ENCODE measurements at places on chromosomes 1 and 21.

- DNase-seq, result no peak
Measured at GRCh38 chr1:167149793-167150491, 56.1 kb downstream of the STYXL2 start.

DNA sequence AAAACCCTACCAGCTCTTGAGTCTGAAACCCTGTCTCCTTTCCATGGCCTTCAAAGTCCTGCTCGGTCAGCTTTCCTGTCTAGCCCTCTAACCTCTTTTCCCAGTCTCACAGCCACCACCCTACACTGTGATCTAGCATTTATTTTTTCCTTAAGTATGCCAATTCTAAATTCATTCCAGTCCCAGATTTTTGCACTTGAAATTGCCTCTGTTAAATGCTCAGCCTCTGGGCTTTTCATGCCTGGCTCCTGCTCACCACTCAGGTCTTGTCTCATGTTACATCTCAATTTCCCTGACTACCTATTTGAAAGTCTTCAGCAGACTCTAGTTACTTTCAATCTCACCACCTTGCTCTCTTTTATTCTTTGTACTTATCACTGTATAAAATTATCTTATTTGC, 176.2 kb downstream of the ADGRL4 start:
- no peak for DNase-seq

DNA sequence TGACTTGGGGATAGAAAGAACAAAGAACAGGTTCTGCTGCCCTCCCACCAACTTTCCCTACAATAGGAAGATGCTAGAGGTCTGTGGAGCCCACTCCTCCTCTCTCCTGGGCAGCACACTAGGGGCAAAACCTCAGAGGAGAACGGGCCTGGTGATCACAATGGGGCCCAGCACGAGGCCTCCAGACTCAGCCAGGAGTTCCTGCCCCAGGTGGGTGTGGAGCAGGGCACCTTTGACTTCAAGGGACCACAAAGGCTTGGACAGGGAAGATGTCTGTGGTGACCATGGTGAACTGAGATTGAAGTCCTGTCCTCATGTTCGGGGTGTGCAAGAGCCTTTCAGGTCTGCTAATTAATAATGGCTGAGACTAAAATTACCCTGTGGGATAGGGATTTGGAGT, 88.8 kb downstream of the LAMC2 start:
- DNase-seq, result no peak

DNA sequence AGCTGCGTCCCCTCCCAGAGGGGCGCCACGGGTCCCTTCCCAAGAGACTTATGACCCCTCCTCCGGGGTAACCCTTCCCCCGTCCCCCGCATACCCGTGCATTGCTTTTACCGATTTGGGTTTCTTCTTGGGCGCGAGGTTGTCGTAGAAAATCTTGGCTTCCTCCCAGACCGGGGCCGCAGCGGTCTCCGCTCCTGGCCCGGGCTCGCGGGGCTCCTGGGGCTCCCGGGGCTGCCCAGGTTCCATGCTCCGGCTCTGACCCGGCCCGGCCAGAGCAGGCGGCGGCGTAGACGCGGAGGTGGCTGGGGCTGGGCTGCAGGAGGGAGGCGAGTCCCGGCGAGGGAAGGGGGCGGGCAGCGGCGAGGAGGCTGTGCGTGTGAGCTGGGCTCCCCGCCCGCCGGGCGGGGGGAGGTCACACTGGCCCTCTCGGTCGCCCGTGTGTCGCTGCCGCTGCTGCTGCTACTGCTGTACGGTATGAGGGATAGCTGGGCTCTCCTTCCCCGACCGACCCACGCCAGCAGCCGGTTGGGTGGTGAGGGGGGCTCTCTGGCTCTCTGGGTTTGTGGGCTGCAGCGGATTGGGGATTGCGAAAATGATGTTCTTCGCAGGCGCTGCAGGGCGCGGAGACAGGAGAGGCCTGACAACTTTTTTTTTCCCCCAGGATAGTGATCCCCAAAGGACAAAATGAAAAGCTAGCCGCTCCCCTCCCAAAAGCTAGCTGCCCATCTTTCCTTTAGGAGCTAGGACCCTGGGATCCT, at the start of gene NT5C1A:
Gene NT5C1A (minus strand): TSS at position 315 of the 758 bp plus-strand sequence. CDS start 69 bp downstream, at position 246.
- DNase-seq, result no peak

DNA sequence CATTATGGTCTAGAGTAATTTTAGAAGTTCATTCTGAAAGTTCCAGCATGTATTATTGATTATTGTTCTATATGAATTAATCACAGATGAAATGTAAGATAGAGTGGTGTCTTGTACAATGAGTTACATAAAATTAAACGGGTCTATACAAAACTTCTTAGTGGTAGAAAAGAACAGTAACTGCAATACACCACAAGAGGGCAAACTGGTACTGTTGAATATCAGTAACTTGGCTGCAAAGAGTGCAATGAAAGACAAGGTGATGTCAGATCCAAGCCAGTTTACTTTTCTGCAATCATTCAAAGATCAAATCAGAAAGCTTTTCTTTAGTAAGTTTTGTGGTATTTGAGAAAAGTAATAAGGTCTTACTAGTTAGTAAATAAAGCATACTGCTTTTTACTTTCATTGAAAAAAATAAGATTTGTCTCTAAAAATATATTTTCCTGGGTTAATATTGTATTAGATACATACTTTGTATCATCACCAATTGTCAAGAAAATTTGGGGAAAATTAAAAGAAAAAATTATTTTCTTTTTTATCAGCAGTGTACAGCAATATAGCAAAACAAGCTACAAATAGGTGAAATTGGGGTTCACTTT, 66.4 kb upstream of the BTG3 start:
- peak; percentile 57 for DNase-seq

- no peak for DNase-seq
Measured at GRCh38 chr1:43590388-43590925, 59.5 kb upstream of the KDM4A start.

DNA sequence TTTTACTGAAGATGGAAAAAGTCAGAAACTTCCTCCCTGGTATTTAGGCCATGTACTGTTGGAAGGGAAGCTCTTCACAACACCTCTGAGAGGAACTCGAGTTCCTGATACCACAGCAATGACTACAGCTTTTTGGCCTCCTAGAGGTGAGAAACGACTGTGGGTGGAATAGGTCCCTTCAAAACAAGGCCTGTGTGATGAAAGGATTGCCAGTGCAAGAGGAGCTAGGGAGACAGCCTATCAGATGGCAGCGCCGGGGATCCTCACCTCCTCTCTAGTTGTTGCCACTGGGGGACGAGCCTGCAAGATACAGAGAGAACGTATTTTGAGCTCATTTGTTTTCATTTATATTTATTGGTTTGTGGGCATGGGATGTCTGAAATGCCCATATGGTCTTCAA, 187.8 kb upstream of the KCND3 start:
- DNase-seq, result no peak

GRCh38 chr1:113903501-113904292, 902 bp downstream of the AP4B1 start:
- no peak for DNase-seq
